ENCODE measurements at places on chromosomes 16 and 17.

GRCh38 chr17:57665696-57666095 lies 79.4 kb downstream of the CCDC182 start:
- DNase-seq: no peak

GRCh38 chr17:50539762-50540559 lies 7.0 kb upstream of the SPATA20 start:
- no peak for DNase-seq

DNA sequence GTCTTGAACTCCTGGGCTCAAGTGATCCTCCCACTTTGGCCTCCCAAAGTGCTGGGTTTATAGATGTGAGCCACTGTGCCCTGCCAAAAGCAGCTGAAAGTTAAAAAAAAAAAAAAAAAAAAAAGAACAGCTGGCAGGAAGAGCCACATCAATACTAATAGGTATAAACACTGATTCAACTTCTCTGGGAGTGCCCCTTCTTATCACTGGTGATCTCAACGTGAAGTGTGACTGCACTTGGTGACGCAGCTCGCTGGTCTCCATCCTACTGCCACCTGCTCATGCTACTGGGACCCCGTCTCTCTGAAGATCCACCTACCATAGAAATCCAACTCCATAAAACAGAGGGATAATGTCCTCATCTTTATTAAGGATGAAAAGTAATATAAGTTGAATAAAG lies 40.8 kb downstream of the RNF157 start:
- no peak for DNase-seq

GRCh38 chr16:1723450-1724147 lies 17.6 kb downstream of the MAPK8IP3 start:
- no peak for DNase-seq

DNA sequence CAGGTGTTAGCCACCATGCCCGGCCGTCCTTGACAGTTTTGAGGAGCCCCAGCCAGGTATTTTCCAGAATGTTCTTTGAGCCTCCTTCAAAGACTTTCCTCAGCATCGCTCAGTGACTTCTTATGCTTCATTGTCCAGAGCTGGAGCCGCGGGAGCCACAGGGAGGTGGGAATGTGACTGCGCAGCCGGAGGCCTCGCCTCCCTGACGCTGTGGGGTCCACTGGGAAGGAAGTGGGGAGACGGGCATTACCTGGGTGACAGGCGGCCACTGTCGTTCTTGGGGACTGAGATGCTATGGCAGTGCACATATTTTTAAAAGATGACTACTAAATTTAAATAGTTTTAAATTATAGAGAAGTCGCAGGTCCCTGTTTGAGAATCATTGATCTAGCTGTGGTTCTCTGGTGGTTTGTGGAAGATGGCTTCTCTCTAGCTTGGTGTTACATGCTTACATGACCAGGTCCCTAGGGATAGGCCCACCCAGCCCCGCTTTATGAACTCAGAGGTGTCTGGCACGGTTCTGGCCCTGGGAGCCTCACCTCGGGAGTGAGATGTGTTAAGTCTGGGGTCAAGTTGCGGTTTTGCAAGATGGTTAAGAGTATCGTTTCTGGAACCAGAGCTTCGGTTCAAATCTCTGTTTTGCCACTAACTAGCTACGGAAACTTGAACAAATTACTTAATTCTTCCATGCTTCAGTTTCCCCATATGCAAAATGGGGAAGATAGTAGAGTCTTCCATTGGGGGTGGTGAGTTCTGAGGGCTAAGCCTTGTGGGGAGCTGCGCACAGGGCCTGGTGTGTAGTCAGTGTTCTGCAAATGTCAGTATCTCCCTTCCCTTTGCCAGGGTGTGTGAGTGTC lies 53.0 kb downstream of the ATP2C2 start:
- no peak for DNase-seq

DNA sequence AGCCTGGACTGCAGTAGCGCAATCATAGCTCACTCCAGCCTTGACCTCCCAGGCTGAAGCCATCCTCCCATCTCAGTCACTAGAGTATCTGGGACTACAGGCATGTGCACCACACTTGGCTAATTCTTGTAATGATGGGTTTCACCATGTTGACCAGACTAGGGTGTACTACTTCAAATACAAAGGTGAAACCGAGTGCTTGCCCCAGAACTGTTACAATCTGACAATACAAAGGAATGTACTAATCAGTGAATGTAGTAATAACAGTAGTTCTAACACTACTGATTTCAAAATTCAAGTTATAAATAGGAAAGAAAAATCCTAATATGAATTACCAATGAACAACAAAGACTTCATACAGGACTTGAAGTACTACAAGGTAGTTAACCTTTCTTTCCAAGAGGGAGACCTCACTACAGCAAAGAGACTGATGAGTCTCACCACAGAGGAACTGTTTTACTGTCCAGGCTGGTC lies 24.4 kb downstream of the CRK start:
- DNase-seq: no peak

DNA sequence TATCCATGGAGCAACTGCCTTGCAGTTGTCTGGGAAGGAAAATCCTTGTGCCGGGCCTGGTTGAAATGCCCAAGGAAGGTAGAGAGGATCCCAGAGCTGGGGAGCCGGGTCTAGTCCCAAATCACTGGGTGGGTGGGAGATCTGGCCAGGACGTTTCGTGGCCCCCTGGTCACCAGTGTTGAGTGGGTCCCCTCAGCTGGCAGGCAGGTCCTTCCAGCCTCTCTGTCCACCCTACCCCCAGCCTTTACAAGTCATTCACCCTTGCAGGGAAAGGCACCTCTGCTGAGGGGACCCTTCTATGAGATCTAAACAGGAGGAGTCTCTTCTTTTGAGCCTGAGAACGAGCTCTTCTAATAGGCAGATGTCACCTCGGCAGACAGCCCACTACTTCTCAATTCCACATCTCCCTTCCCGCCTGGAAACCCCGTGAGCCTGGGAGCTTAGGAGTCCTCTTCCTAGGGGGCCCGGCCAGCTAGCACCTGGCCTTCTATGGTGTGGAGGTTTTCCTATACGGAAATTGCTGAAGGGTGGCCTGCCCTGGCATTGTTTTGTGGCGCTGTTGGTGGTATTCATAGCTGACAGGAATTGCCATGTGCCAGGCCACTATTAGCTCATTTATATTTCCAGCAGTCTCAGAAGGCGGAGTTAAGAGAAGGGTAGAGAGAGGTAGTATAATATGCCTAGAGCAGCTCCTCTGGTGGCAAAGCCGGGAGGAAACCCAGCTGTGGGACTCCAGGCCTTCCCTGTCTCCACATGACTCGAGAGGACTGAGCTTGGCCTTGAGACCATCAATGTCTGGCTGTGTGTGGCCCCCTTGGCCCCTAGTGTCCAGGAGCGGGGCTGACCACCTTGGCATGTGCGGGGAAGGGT lies 13.3 kb downstream of the MPRIP start:
- no peak for DNase-seq

DNA sequence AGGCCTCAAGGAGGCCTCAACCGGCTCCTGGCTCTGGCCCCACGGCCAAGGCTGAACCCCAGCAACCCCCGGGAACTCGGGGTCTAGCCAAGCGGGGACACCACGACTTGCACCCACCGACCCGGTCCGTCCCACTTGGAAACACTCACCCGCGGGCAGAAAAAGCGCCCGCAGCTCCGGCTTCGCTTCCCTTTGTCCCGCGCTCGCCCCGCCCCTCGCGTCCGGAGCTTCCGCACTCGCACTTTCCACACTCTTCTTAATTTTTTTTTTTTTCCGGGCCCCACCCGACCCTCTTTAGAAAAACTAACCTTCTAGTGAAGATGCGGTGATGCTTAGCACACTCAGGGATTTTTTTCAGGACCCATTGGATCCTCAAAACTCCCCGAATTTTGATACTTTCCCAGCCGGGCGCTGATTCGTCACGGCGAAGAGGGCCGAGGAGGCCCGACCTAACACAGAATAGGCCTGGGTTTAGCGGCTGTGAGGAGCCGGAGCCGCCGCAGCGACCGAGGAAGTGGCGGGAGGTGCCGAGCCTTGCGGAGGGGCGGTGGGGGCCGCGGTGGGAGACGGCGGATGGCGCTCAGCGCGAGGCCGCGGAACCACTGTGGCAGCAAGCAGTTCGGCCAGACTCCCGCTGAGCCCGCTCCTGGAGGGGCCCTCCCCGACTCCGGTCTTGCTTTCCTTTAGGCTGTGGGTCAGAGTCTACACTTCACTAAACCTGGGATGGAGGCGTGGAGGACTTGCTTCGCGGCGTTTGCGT lies at the start of gene SMARCE1:
SMARCE1 (minus strand) TSS at position 195 of the 760 bp plus-strand sequence. CDS start 2,016 bp downstream, outside the sequence.
- DNase-seq: peak; percentile 72

DNA sequence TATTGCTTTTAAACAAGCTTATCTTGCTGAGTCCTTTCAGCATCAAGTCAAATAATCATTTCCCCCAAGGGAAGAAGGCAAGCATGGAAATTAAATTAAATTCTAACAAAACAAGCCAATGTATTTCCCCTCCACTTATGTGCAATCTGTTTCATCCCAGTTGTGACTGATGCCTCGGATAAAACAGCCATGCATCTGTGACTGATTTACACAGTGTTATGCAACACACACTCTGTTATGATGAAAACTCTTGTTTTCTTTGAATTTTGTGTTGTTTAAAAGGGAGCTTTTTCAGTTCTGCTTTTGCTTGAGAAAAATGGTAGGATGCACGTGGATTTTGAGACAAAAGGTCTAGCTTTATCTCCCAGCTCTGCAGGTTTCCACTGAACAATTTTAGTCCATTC lies 32.6 kb downstream of the TMEM100 start:
- DNase-seq: peak; percentile 67

DNA sequence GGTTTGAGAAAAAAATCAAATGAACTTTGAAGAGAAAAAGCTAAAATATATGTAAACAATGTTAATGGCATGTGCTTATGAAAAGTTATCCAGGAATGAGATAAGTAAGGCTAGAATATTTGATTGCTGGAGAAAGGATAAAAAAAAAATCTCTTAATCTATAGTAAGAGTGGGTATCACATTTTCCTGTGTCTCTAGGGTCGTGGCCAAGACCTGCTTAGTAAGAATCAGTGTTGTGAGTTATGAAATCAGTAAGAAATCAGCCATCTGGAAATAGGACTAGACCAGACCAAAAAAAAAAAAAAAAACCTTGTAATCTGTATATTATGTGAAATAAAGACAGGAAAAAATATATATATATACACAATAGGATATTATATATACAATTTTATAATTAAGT lies 1153.9 kb downstream of the CDH11 start:
- no peak for DNase-seq

GRCh38 chr17:66523378-66524200 lies 221.2 kb downstream of the PRKCA start:
- no peak for DNase-seq

GRCh38 chr17:54102246-54102645 lies 279.5 kb downstream of the KIF2B start:
- DNase-seq: no peak

DNA sequence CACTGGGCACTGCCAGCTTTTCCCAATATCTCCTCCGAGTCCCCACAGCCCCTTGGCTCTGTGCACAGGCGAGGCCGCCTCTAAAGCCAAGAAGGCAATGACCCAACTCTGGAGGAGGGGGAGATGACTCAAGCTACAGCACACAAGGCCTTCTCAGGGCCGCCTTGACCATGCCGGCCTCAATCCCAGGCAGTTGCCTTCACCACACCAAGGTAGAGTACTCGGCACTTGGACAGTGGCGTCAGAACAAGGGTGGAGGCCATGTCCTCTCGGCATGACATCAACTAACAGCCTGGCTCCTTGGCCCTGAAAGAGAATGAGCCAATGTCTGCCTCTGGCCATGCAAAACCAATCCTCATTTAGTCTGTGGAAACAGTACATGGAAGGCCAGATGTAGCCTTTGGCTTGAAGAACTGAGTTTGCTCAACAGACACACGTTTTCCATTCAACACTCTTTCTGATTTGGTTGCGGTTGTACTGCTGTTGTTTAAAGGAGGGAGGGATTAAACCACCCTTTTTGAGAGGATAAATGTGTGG lies 139.6 kb downstream of the XYLT1 start:
- DNase-seq: no peak

DNA sequence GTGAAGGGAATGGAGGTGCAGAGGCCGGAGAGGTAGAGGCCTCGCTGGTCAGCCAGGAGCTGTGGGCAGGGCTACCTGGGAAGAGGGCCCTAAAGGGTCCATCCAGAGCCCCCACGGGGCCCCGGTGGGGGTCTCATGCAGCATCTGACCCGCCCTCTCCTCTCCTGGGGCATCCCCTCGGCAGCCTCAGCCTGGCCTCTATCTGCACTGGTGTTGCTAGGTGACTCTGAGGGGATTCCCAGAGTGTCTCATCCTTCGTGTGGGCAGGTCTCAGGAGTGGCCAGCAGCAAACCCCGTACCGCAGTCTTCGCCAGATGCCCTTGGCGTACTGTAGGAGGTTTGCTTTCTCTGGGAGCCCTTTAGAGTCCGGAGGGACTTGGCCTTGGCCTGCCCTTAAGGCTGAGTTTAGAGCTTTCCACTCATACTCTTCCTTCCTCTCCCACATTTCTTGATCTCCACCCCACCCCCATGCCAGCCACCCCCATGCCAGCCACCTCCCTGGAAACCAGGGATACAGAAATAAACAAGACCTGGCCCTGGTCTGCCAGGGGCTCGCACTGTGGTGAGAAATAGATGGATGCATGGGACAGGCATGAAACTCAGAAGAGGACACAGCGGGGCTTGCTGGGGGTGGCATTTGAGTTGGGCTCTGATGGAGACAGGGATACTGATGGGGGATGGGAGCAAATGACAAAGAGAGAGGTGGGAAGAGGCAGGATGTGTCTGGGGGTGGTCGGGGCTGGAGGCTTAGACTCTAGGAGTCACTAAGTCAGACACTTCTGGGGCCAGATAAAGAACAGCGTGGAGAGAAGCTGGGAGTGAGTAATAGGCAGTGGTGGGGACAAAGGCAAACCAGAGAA lies 9.9 kb downstream of the SLC5A10 start:
- no peak for DNase-seq

GRCh38 chr17:15917438-15918027 lies 27.4 kb upstream of the ADORA2B start:
- DNase-seq: no peak

- no peak for DNase-seq
These were observed 10.4 kb downstream of the EMC6 start for GRCh38 chr17:3678821-3679530.

DNA sequence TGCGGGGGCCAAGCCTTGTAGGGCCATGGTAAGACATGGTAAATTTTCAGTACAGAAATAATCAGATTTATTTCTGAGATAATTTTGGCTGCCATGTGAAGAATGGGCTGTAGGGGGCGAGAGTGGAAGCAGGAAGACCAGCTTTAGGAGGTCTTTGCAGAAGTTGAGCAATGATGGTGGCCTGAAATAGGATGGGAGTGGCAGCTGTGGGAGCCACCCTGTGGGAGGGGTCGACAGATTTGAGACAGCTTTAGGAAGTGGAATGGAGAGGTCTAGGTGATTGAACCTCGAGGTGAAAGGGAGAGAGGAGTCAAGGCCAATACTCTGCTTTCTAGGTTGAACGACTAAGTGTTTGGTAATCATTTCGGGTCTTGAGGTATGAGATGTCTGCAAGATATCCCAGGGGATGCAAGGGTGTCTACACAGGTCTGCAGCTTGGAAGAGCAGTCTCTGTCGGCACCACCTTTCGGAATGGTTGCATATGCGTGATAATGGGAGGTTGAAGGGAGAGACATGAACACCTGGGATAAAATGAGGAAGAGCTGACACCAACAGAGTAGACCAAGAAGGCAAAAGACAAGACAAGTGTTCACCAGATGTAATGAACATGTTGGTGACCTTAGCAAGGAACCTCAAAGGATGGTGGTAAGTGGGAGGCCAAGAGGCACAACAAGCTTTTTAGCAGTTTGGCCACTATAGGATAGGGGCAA lies 4.2 kb upstream of the ATXN7L3 start:
- peak; percentile 22 for DNase-seq

Measured in NCI-H1930 (cell line).